ENCODE measurements at places on chromosomes 5 and 9.

- no peak for DNase-seq
Observed at GRCh38 chr9:126002476-126003350, 255.5 kb downstream of the PBX3 start.

GRCh38 chr5:95956021-95956899 lies 5.4 kb downstream of the ELL2 start:
- DNase-seq, result peak; percentile 45

DNA sequence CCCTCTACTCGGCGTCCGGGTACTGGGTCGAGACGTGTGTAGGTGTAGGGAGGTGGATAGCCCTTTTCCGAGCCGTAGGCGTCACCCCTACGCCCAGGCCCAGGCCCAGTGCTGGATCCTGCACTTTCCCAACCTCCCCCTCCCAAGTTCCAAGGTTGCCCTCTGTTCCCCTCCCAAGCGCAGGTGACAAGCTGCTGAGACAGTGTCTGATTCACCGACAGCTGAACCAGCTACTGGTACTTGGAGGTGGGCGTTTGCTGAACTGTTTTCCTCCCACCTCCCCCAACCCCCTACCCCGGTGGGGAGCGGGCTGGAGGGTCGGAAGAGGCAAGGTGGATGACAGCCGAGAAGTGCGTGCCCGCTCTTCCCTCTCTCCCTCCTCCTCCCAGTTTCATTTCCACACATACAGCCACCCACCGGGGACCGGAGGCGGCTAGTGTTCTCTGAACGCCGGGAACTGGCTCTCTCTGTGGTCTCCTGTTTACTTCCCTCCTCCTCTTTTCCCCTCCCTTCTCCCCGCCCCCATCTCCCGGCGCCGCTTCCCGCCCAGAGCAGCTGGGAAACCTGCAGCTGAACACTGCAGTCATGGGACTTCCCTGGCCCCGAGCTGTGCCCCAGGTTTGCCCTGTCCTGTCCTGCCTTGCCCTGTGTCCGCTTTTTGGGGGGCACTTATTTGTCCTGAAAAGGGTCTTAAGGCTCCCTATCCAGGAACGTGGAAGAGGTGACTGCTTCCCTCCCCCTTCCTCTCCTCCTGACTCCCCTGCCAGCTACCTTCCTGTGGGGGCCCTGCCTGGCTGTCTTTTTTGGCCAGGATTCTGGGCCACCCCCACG lies 6.2 kb upstream of the KLF9 start:
- DNase-seq, result peak; percentile 97

DNA sequence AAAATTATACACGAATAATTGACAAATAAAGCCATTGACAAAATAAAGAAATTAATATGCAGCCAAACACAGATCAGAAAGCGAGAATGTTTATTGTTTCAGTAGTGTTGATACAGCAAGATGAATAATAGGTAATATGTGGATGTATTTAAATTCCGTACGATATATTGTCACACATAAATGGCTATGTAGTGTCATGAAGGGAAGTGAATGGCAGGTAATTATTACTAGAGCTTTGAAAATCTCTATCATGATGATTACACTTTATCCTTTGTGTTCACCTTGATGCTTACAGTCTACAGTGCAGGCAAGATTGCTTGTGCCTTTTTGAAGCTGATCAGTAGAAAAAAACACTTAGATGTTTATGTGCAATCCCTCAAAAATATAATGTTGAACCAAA lies 23.3 kb upstream of the CDH10 start:
- DNase-seq, result no peak

GRCh38 chr9:3993773-3994172 lies 306.1 kb downstream of the GLIS3 start:
- DNase-seq, result no peak

- DNase-seq, result no peak
Observed at GRCh38 chr5:123151227-123151909, 62.3 kb downstream of the PRDM6 start.

GRCh38 chr5:159527546-159528254 lies 197.4 kb upstream of the IL12B start:
- no peak for DNase-seq

GRCh38 chr9:27430750-27431535 lies 93.1 kb upstream of the IFNK start:
- DNase-seq, result no peak

DNA sequence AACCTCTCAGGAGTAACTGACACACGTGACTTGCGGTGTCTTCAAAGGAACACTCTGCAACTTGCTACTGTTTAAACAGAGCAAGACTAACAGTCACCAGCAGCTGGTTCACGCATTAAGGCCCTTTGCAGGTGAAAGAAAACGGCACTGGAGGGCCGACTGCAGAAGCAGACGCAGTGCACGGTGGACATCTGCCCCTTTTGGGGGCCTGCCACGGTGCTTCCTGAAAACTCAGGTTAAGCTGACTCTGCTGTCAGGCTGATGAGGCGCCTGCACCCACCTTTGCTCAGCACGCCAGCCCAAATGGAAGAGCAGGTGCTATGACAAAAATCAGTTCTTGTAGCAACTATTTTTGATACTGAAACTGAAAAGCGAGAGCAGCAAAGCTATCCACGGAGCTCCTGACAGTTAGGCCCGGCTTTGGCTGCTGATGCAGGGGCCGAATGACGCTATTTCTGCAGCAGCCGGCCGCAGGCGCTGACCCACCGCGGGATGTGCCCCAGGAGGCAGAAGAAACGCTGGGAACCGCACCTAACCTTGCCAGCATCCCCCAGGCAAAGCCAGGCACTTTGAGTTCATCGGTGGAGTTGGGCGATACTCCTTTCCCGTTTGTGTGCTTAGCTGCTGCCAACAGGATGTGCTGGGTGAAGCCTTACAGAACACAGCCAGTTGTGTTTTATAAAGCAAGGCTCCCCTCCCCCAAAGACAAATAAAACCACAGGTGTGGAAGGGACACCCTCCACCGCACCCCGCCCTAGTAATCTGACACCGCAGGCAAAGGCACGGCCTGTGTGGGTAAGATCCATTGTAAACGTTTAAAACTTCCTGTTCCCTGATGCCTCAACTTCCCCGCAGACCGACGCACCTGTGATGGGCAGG lies 21.1 kb upstream of the TERT start:
- DNase-seq, result peak; percentile 7

GRCh38 chr9:110114086-110114858 lies 93.7 kb downstream of the C9orf152 start:
- peak; percentile 58 for DNase-seq

- DNase-seq, result no peak
Observed at GRCh38 chr5:131289738-131290137, 25.9 kb downstream of the CDC42SE2 start.

- no peak for DNase-seq
Observed at GRCh38 chr9:79742110-79742721, 170.5 kb downstream of the TLE4 start.

- DNase-seq, result no peak
Observed at GRCh38 chr9:36025746-36026145, 11.0 kb upstream of the RECK start.

DNA sequence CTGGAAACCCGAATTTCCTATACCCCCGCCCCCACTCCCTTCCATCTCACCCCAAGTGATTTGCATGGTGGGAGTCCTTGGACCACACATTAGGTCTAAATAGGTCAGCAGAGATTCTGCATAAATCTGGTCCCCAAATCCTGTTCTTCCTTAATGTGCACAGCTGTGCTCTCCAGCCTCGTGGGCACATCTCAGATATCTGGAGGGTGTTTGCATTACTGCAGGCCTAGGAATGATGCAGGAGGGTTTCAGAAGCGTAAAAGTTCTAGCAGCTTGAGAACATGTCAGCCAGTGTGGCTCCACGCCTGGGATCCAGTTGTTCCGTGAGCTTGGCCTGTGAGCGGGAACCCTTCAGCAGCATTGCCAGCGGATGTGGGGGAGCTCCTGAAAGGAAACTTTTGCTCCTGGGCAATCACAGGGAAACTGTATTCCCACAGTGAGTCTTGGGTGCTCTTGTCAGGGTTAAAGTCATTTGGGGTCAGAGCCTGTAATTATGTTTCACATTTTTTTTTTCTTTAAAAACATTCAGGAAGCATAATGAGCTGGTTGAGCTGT lies 12.9 kb downstream of the ARHGAP26 start:
- DNase-seq, result no peak

- DNase-seq, result peak; percentile 30
Observed at GRCh38 chr9:97840521-97840920, 12.5 kb upstream of the FOXE1 start.

DNA sequence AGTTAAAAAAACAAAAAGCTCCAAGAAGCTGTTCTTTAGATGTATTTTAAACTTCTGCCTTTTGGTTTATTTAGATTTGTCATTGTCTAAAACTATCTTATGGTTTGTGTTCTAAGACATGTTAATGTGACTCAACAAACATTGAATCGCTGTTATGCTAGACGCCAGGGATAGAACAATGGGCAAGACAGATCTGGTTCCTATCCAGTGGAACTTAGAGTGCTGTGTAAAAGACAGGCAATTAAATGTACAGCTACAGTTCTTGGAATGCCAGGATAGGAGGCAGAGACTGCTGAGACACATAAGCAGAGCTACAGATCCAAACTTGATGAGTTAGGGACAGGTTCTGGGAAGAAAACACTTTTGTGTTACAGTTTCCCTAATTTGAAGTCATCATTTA lies 22.4 kb downstream of the LYRM7 start:
- DNase-seq, result peak; percentile 69

DNA sequence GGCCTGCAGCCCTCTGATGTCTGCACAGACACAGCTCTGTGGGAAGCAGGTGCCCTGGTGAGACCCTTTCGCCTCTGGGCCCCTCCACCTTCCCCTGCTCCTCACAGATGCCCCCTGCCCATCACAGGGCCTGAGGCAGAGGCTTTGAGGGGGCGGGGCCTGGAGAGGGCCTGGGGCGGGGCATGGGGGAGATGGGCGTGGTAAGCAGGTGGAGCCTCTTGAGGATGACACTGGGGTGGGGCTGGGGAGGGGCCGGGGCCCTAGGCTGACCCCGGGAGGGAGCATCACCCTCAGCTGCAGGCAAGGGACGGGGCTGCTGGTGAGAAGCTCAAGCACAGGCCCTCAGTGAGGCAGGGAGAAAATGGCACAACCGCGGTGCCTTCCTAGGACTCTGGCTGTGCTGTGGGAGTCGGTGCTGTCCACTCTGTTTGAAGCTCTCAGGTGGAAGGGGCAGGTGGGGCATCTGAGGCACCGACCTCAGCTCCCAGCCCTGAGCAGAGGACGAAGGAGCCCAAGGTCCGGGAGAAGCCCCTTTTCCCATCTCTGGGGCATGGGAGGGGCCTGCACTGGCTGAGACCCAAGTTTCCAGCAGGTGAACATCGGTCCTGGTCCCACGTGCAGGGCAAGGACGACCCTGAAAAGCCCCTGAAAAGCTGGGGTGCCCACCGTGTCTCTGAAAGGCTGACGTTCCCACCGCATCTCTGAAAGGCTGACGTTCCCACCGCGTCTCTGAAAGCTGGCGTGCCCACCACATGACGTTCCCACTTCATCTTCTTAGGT lies 17.5 kb upstream of the SLC9A3 start:
- DNase-seq, result no peak

- peak; percentile 84 for DNase-seq
Observed at GRCh38 chr9:76699971-76700370, 64.3 kb upstream of the PCA3 start.

DNA sequence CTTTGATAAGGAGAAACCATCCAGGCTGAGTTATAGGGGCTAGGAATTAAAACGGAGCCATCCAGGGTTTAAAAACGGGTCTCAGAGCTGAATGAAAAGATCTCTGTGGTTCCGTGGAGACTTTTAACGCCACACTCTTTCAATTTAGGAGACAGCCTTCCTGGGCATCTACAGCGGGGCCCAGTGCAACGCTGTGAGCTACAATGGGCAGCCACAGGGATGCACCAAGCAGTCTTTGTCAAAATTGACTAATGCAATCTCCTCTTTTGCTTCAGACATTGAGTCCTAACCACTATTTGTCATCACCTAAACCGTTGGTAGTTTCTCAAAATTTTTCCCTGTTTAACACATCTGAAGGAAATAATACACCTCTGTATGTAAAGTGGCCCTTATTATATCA lies 96.6 kb upstream of the ABCA1 start:
- DNase-seq, result no peak

DNA sequence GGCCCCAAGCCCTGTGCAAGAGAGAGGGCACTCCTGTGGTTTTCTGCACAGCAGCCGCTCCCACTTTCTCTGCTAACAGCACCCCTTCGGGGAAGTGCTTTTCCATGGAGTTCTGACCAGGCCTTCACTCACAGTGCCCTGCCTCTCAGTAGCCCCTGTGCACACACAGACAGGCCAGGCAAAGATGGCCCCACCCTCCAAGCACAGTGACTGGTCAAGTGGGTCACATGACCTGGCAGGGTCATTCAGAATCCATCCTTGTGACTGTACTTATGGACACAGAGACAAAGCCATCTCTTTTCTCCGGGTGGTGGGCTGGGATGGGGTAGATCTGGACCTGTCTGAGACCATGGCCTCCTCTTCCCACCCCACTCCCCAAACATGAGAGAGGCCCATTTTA lies 82.5 kb downstream of the PSD2 start:
- DNase-seq, result no peak

GRCh38 chr5:94788527-94788926 lies 170.1 kb downstream of the SLF1 start:
- no peak for DNase-seq

DNA sequence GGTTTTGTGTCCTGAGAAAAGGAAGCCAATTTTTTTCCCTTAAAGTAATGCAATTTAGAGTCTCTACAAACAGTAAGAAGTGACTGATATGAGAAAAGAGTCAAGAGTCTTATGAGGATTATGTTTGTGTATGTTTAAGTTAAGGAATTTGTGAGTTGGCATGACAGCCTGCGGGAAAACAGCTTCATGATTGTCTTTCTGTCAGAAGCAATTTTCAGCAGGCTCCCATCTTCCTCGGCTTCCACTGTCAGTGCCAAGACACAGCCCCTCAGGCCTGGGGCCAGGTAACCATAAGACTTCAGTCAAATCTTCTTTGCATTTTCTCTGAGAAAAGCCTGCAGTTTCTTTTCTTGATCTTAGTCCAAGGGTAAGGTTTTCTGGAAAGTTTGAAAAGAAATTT lies 17.0 kb upstream of the SELENOP start:
- DNase-seq, result no peak

DNA sequence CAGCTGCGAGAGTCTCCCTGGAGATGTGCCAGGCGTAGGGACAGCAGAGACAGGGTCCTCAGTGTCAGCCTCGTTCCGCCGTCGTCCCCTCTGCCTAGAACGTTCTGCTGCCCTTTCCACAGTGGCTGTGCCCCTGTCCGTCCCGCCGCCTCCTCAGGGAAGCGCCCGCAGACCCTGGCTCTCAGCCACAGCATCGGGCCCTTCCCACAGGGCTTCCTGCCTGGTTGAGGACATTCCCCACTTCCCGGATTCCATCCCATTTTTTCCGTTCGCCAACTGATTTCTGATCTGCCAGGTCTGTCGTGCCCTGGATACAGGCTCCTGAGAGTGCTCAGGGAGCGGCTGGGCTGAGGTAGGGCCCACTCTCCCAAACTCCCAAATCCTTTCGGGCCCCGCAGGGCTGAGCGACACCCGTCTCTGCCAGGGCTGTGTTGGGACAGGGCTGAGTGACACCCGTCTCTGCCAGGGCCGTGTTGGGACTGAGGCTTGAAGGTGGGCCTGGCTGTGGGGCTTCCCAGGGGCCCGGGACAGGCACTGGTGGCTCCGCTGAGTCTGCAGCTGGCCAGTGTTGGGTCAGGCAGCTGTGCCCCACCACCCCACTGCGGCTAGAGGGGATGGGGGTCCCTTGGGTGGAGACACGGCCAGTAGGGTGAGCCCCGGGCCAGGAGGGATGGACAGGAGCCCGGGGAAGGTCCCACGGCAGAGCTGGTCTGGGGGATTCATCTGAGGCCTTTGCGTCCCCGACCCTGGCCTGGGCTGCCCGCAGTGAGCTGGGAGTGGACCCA lies 15.9 kb downstream of the DNLZ start:
- no peak for DNase-seq
